CD8-positive, alpha-beta memory T cell (primary cell): ENCODE measurements at places on chromosomes 2 and 18. TPM values are rescaled to one million over a fixed set of nuclear protein-coding genes. Genes with fewer than 3 reads are reported as not detected.
A peak's percentile ranks its signal among the peaks of the same experiment; 100 is the strongest.

- DNase-seq, result no peak
- H3K4me3 ChIP-seq, result no peak overlapping the region
- no peak overlapping the region for H3K27ac ChIP-seq
- peaks cover 13% of the 10 kb centered on the region for H3K4me1 ChIP-seq
- H3K27me3 ChIP-seq, result no peaks in the 10 kb centered on the region
Observed at GRCh38 chr2:54613386-54613785, 110.1 kb upstream of the EML6 start.

- no peak overlapping the region for H3K4me3 ChIP-seq
- H3K36me3 ChIP-seq, result no peaks in the 10 kb centered on the region
- no peak overlapping the region for H3K27ac ChIP-seq
- DNase-seq, result no peak
- no peaks in the 10 kb centered on the region for H3K27me3 ChIP-seq
Observed at GRCh38 chr2:119283873-119284331, 60.3 kb downstream of the STEAP3 start.

NIFK gene
- 169 TPM for total RNA-seq

DNA sequence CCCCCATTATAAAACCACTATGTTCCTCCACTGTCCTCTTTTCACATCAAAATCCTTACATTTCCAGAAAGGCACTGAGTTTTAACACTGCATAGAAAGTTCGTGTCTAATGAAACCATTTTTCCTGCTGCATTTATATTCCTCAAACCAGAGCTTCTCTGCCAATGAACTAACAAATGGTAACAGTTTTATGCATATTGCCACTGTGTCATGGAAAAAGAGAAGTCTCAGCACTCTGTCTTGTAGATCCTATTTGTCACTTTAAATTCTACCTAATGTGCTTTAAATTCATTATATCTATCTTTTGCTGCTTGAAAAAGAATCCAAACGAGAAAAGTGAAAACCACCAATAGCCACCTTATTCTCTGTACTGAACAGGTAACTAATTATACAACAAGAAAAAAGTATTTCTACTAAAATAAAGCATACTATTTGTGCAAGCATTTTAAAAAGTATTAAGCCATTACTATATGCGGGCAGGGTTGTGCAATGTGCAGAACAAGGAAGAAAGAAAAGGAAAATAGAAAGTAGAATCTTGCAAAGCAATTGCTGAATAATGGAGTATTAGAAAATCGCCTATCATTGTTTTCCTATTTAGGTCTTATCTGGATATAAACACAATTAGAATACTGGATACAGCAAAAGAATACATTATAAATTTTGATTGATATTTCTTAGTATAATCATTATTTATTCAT lies 328.9 kb downstream of the ZEB2 start:
- H3K27me3 ChIP-seq, result no peaks in the 10 kb centered on the region
- H3K4me1 ChIP-seq, result no peaks in the 10 kb centered on the region
- no peak overlapping the region for H3K4me3 ChIP-seq
- no peak for DNase-seq

- no peaks in the 10 kb centered on the region for H3K36me3 ChIP-seq
- H3K4me3 ChIP-seq, result no peak overlapping the region
- no peaks in the 10 kb centered on the region for H3K4me1 ChIP-seq
- H3K27me3 ChIP-seq, result no peaks in the 10 kb centered on the region
Observed at GRCh38 chr2:198116756-198117155, 312.4 kb downstream of the PLCL1 start.

- no peaks in the 10 kb centered on the region for H3K27me3 ChIP-seq
- peaks cover 24% of the 10 kb centered on the region for H3K4me1 ChIP-seq
- peaks cover 26% of the 10 kb centered on the region for H3K36me3 ChIP-seq
- DNase-seq, result no peak
- H3K27ac ChIP-seq, result no peak overlapping the region
- no peak overlapping the region for H3K4me3 ChIP-seq
Observed at GRCh38 chr2:27681841-27682240, 18.2 kb downstream of the SLC4A1AP start.

- H3K27ac ChIP-seq, result no peak overlapping the region
- DNase-seq, result no peak
- no peaks in the 10 kb centered on the region for H3K36me3 ChIP-seq
- no peaks in the 10 kb centered on the region for H3K27me3 ChIP-seq
Observed at GRCh38 chr2:229417176-229417575, 146.1 kb upstream of the PID1 start.

DNA sequence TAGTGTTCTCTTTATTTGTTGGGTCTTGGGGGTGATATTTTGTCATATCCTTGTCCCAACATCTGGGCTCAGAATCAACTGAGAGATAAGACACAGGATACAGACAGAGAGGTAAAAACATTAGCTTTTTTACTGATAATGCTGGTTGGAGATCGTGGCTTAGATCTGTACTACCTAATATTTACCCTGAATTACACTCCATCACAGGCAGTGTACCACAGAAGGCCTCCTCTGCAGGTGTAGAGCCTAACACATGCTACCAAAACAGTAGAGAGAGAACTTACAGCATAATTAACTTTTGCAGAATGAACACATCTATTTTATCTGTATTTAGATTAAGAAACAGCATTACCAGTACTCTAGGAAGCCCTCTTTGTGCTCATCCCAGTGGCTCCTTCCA lies 6.8 kb downstream of the AGPS start:
- no peaks in the 10 kb centered on the region for H3K36me3 ChIP-seq
- H3K27me3 ChIP-seq, result no peaks in the 10 kb centered on the region

FRZB gene
- total RNA-seq, result not detected

RGPD4 gene
- total RNA-seq, result 0.64 TPM

DNA sequence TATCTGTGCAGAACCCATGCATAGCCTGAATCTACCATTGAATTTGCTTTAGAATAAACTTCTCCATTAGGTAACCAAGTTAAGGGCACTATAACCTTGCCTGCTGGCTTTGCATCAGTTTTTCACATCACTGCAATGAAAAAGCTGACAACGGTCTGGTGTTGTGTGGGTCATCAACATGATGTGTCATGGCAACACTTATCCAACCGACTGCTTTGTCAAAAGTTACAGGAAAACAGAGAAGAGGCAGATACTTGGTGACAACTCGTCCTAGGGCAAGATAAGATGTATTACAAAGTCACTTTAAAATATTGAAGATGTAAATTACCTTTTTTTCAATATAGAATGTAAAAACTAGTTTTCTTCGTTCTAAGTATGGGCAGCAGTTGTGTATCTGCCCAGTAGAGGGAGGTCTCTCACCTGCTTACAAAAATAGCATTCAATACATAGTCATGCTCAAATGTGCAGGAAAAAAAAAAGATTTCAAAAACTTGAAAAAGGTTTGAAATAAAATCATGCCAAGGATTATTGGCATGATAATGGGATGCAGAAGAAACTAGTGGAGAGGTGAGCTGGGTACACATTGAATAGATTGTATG lies 96.3 kb downstream of the EVA1A start:
- H3K27ac ChIP-seq, result no peak overlapping the region
- no peak overlapping the region for H3K4me3 ChIP-seq
- no peaks in the 10 kb centered on the region for H3K4me1 ChIP-seq
- no peaks in the 10 kb centered on the region for H3K36me3 ChIP-seq
- peaks cover 8% of the 10 kb centered on the region for H3K27me3 ChIP-seq

DNA sequence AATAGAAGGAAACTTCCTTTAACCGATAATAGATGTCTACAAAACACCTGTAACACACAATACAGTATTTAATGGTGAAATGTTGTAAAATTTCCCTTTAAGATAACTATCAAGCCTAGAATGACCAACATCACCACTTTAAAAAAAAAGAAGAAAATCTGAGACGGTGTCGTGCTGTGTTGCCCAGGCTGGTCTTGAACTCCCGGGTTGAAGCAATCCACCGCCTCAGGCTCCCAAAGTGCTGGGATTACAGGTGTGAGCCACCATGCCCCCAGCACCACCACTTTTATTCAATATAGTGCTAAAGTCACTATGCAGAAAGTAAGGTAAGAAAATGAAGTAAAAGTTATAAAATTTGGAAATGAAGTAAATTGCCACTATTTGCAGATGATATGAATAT lies 96.9 kb downstream of the MYOM1 start:
- H3K36me3 ChIP-seq, result no peaks in the 10 kb centered on the region
- no peak overlapping the region for H3K4me3 ChIP-seq
- no peak overlapping the region for H3K27ac ChIP-seq
- H3K4me1 ChIP-seq, result no peaks in the 10 kb centered on the region

DNA sequence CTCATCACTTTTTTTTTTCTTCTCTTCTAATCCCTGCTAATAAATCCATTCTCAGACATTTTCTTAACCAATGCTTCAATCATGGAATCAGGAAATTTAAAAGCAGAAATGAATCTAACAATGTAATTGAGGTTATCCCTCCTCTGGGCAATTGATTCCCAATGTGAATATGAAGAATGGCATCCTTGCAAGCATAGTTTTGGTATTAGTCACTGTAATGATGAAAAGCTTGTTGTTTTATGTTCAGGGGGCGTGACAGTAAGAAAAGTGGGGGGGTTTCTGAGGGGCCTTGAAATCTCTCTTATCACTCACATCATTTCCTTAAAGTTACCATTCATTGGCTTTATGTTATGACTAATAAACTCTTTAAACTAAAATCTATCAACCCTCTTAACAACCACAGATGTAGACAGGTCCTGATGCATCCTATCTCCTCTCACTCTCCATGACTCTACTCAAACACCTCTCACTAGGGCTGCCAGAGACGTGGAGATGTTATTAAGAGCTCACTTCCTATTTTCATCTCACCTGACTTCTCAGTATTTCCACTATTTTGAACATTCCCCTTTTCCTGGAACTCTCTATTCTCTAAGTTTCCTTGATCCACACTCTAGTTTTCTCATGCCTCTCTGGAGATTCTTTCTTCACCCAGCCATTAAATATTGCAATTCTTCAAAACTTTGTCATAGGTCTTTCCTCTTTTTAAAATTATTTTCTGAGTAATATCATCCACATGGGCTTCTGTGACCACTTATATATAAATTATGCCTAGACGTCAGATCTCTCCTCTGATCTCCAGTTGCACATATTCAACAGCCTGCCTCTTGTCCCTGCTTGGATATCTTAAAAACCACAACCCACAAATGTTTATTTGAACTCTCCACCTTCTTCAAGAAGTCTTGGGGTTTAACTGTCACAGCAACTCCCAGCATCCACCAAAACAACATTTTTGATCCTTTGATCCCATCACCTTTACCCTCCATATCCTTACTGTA lies 332.9 kb downstream of the CDH2 start:
- H3K27me3 ChIP-seq, result no peaks in the 10 kb centered on the region
- DNase-seq, result no peak
- no peaks in the 10 kb centered on the region for H3K36me3 ChIP-seq
- no peak overlapping the region for H3K27ac ChIP-seq
- H3K4me3 ChIP-seq, result no peak overlapping the region

SLC4A5 gene
- total RNA-seq, result 1.8 TPM

IL1A gene
- 3.1 TPM for total RNA-seq

- DNase-seq, result no peak
- no peaks in the 10 kb centered on the region for H3K27me3 ChIP-seq
- H3K4me3 ChIP-seq, result no peak overlapping the region
Observed at GRCh38 chr18:37383846-37384595, 181.6 kb downstream of the CELF4 start.

SCYGR2 gene
- total RNA-seq, result not detected

SLC40A1 gene
- total RNA-seq, result 2.7 TPM

PROKR1 gene
- not detected for total RNA-seq

DNA sequence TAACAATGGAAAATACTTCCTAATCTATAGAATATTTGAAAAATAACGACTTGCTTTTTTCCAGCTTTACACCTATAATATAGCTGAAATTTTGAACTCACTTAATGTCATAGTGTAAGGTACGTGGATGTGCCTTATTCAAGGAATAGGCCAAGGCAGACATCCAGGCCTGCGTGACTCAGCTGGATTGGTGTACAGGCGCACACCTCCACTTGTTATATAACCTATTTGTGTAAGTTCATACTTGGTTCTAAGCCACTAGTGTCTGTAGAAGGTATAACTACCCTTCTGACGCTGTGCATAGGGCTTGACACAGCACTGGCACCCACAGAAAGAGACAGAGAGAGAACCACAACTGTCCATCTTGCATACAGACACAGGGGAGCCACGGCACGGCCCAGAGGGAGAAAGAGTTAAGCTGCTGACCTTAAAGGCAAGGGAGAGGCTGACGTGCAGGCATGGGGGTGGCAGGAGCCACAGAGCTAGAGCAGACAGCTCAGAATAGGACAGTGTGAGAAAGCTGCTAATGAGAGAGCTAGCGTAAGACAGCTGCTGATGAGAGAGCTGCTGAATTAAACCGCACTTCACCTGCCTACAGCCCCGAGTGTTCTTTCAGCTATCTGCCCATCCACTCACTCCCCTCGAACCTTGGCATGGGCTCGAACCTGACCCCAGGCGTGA lies 16.1 kb downstream of the CCDC178 start:
- no peaks in the 10 kb centered on the region for H3K4me1 ChIP-seq
- H3K27me3 ChIP-seq, result no peaks in the 10 kb centered on the region
- no peak overlapping the region for H3K27ac ChIP-seq
- DNase-seq, result no peak

- H3K4me1 ChIP-seq, result peaks cover 5% of the 10 kb centered on the region
- DNase-seq, result no peak
- H3K27ac ChIP-seq, result peak overlapping the region; percentile 84
- no peaks in the 10 kb centered on the region for H3K27me3 ChIP-seq
- peaks cover 17% of the 10 kb centered on the region for H3K36me3 ChIP-seq
Observed at GRCh38 chr2:157440404-157441071, 3.4 kb downstream of the CYTIP start.

- no peak overlapping the region for H3K27ac ChIP-seq
Observed at GRCh38 chr2:68465081-68465916, 1.8 kb downstream of the FBXO48 start.

GRCh38 chr2:71253476-71253875 lies 26.6 kb upstream of the PAIP2B start:
- H3K27me3 ChIP-seq, result peaks cover 8% of the 10 kb centered on the region
- DNase-seq, result no peak
- H3K4me3 ChIP-seq, result no peak overlapping the region
- H3K27ac ChIP-seq, result no peak overlapping the region

GRCh38 chr2:56192664-56193305 lies 9.0 kb downstream of the CCDC85A start:
- H3K27me3 ChIP-seq, result no peaks in the 10 kb centered on the region
- H3K36me3 ChIP-seq, result no peaks in the 10 kb centered on the region
- no peak overlapping the region for H3K4me3 ChIP-seq

SP9 gene
- total RNA-seq, result not detected

GRCh38 chr2:45072064-45072861 lies 63.0 kb upstream of the SIX2 start:
- no peaks in the 10 kb centered on the region for H3K36me3 ChIP-seq
- no peak overlapping the region for H3K27ac ChIP-seq
- no peak for DNase-seq
- no peak overlapping the region for H3K4me3 ChIP-seq
- no peaks in the 10 kb centered on the region for H3K4me1 ChIP-seq

TACR1 gene
- total RNA-seq, result not detected

- H3K4me1 ChIP-seq, result no peaks in the 10 kb centered on the region
- H3K27ac ChIP-seq, result no peak overlapping the region
- no peaks in the 10 kb centered on the region for H3K27me3 ChIP-seq
- no peak for DNase-seq
- H3K36me3 ChIP-seq, result no peaks in the 10 kb centered on the region
Observed at GRCh38 chr2:121662656-121663055, 13.4 kb upstream of the CLASP1 start.

IL36RN gene
- not detected for total RNA-seq

- DNase-seq, result no peak
- H3K4me3 ChIP-seq, result no peak overlapping the region
- no peaks in the 10 kb centered on the region for H3K27me3 ChIP-seq
- H3K36me3 ChIP-seq, result peaks cover 10% of the 10 kb centered on the region
- no peak overlapping the region for H3K27ac ChIP-seq
Observed at GRCh38 chr2:38592951-38593350, 9.8 kb downstream of the HNRNPLL start.
